PC-3 (cell line): ENCODE measurements at places on chromosomes 3 and 15. TPM values are rescaled to one million over a fixed set of nuclear protein-coding genes. Genes with fewer than 3 reads are reported as not detected.

CEMIP gene
- total RNA-seq = 3.1 and 4.0 TPM in 2 replicates

GRCh38 chr3:15113471-15113870, 14.5 kb upstream of the RBSN start:
- no peak for DNase-seq
- H3K4me1 ChIP-seq = no peaks in the 10 kb centered on the region
- H3K36me3 ChIP-seq = no peaks in the 10 kb centered on the region
- H3K27me3 ChIP-seq = no peaks in the 10 kb centered on the region

GRCh38 chr15:31476236-31476810, 149.7 kb downstream of the KLF13 start:
- H3K27ac ChIP-seq = no peak overlapping the region
- H3K4me1 ChIP-seq = no peaks in the 10 kb centered on the region
- no peak for DNase-seq
- no peak overlapping the region for H3K4me3 ChIP-seq
- H3K36me3 ChIP-seq = no peaks in the 10 kb centered on the region

DNA sequence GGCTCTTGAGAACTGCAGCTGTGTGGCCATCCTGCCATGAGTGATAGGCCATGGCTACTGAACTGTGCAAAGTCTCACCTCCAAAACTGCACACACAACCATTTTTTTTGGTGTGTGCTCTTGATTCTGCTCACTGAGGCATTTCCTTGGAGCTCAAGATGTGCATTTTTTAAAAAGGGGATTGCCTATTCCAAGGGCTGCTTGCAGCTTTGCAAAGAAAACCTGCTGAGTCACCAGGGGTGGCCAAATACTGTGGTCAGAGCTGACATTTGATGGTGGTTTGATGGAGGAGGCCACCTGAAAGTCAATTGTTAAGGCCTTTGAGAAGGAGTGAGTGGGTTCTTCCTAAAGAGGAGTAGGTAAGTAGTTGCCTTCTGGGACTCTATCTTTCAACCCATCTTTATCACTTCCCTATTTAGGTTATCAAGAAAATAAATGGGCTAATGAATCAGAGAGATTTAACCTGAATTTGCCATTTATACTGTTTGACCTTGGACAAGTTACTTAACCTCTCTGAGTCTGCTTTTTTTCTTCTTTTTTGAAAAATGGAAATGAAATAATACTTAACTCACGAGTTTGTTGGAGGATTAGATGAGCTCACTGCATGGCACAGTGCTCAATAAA, 87.9 kb downstream of the CHST2 start:
- H3K4me3 ChIP-seq = no peak overlapping the region
- H3K36me3 ChIP-seq = no peaks in the 10 kb centered on the region
- H3K27ac ChIP-seq = no peak overlapping the region

- H3K36me3 ChIP-seq = peaks cover 42% of the 10 kb centered on the region
- no peaks in the 10 kb centered on the region for H3K27me3 ChIP-seq
- H3K4me3 ChIP-seq = no peak overlapping the region
Measured at GRCh38 chr15:59221511-59222505, 15.2 kb downstream of the LDHAL6B start.

DNA sequence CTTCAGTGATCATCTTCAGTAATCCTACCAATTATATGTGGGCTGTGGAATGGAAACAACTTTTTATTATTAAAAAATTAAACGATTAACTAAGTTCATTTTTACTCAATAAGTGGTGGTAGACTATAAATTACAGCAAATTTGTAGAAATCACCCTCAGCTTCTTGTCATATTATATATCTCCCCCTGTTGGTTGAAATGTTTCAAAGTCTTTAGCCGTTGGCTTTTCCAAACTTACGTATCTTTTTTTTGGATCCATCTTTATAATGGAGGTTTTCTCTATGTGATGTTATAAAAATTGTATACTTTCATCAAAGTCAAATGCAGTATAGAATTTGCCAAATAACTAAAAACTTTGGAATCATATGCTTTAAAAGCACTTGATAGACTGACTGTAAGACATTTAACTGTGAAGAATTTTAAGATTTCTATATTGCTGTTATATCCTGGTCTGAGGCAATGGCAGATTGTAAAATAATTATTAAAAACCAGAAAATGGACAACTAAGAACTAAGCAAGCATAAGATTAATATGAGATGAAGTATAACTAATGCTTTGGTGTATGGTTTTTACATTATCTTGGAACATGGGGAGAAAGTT, 44.7 kb downstream of the ATP11B start:
- H3K27me3 ChIP-seq = no peaks in the 10 kb centered on the region
- no peaks in the 10 kb centered on the region for H3K36me3 ChIP-seq
- DNase-seq = peak; percentile 65
- H3K4me3 ChIP-seq = no peak overlapping the region
- H3K4me1 ChIP-seq = peaks cover 2% of the 10 kb centered on the region
- H3K27ac ChIP-seq = no peak overlapping the region

- DNase-seq = no peak
- no peaks in the 10 kb centered on the region for H3K4me1 ChIP-seq
- H3K4me3 ChIP-seq = no peak overlapping the region
- H3K36me3 ChIP-seq = no peaks in the 10 kb centered on the region
- peaks cover 77% of the 10 kb centered on the region for H3K27me3 ChIP-seq
Measured at GRCh38 chr3:37765591-37766488, 95.8 kb upstream of the CTDSPL start.

- no peak overlapping the region for H3K27ac ChIP-seq
- DNase-seq = peak; percentile 37
- peaks cover 29% of the 10 kb centered on the region for H3K4me1 ChIP-seq
- peak overlapping the region; percentile 80 for H3K4me3 ChIP-seq
Measured at GRCh38 chr3:4493941-4494894, 1.1 kb downstream of the ITPR1 start.
